Esophagus mucosa (tissue), 1 donor: ENCODE measurements at places on chromosomes 1 and 21. TPM values are rescaled to one million over a fixed set of nuclear protein-coding genes. Genes with fewer than 3 reads are reported as not detected.

Gene LENEP
- not detected for total RNA-seq

Gene FCRL3
- total RNA-seq = 0.20 TPM

Gene LHX8
- not detected for total RNA-seq

Gene VHLL
- not detected for total RNA-seq

Gene NTRK1
- total RNA-seq = 0.16 TPM

Gene TMEM200B
- 1.4 TPM for total RNA-seq

Gene ST6GALNAC5
- total RNA-seq = 0.96 TPM

Gene MRAP
- total RNA-seq = not detected

Gene ZNF683
- not detected for total RNA-seq

Gene GBP6
- total RNA-seq = 430 TPM

Gene SPRR1A
- 1,843 TPM for total RNA-seq

Gene RASSF5
- 38.7 TPM for total RNA-seq

Gene NHLH1
- total RNA-seq = 0.08 TPM

Gene DNAJC28
- total RNA-seq = 0.52 TPM

Gene ADORA3
- 0.64 TPM for total RNA-seq

Gene CELSR2
- total RNA-seq = 41.6 TPM

Gene FMO4
- total RNA-seq = 1.9 TPM

Gene OR2L8
- not detected for total RNA-seq

Gene CFAP126
- total RNA-seq = not detected

Gene AMIGO1
- total RNA-seq = 1.2 TPM
